ENCODE measurements at places on chromosomes 12 and 14.

GRCh38 chr14:55851961-55852360 lies 266.2 kb upstream of the PELI2 start:
- no peak for DNase-seq

DNA sequence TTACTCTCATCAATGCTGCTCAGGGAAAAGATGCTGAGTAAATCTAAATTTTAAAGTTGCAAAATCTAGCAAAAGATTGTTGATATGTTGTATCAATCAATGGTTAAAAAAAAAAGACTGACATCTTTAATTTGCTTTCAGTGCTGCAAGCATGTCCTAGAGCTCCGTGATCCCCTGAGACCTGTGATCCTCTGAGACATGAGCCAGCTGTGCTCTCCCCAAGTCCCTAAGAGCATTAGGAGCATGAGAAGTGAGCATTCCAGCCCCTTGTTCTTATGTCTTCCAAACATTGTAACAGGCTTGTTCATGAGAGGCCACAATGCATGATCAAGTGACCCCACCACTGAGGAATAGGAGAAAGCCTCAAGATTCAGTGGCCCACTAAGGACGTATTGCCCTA lies 116.6 kb downstream of the DAD1 start:
- DNase-seq = no peak

- DNase-seq = no peak
Observed at GRCh38 chr14:98946940-98947339, 325.1 kb downstream of the BCL11B start.

DNA sequence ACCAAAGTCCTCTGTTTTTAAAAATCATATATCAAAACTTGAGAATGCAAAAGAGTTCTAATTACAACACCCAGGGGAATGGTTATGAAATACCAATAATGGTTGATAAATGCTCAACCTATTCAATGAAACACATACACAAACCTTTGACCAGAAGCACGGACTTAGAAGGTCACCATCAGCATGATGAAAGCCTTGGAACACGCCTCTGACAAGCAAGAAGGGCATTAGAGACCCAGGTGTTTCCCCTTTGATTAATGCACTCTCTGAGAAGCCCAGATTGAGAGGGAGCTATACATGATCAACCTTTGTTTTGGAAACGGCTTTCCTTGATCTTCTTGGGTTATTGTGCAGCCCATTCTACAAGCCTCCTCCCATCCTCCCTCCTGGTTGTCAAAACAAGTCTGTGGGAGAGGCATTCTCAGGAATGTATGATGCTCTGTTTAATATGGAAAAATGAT lies 69.0 kb downstream of the ZFP36L1 start:
- DNase-seq = no peak

DNA sequence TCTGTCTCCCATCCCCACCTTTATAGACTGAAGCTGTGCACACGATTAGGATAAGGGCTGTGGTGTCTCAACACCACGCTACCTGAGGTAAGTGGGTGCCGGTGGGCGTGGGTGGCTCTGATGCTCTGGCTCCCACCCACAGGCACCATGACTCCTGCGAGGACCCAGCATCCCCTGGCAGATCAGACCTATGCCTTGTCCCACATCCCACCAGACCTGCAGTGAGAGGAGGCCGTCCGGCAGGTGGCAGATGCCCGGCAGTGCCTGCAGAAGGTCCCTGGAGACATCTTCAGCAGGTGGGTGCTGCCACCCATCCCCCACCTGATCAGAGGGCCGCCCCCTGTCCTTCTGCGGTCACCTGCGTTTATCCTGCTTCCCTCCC lies 104.4 kb upstream of the PRB2 start:
- no peak for DNase-seq

GRCh38 chr14:100330388-100330931 lies 7.3 kb downstream of the SLC25A47 start:
- DNase-seq = no peak

- peak; percentile 80 for DNase-seq
Observed at GRCh38 chr12:6772331-6772695, at the start of gene LAG3. Gene LAG3 (plus strand): TSS chr12:6772520. CDS start chr12:6772853, 333 bp downstream.

DNA sequence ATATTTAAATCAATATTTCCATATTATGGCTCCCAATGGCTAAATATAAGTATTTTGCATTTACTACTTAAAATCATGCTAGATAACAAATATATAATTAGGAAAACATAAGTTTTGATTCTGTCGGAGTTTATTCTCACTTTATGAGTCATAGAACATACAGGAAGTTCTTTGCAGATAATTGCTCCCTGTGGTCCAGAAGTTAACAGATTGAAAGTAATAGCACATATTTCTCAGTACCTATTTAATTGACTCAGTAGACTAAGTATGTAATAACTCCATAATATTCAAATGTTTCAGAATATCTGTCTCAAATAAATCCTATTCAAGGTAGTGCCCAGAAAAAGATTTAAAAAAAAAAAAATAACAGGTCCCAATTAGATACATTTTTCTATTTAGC lies 806.0 kb upstream of the ATXN7L3B start:
- DNase-seq = no peak

- DNase-seq = peak; percentile 39
Observed at GRCh38 chr14:69620211-69620611, 8.8 kb downstream of the SUSD6 start.

DNA sequence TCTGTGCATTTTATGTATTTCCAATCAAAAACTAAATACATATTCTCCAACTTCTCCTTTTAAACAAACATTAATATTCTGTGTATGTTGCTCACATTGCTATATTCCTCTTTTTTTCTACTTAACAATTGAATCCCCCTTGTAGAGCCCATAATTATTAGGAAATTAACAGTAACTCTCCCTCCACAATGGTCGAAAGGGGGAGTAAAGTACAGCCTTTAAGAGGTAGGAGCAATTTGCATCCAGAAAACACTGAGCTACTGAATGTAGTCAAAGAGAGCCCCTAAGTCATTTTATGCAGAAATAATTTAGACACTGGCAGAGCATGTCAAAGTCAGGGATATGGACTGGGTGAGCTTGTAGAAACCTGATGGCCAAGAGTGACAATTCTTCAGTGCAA lies 57.2 kb upstream of the SCN8A start:
- no peak for DNase-seq

GRCh38 chr12:82593901-82594396 lies 92.8 kb upstream of the TMTC2 start:
- no peak for DNase-seq

- no peak for DNase-seq
Observed at GRCh38 chr12:100857971-100858370, 63.4 kb downstream of the ANO4 start.

GRCh38 chr12:121580959-121581685 lies at the start of gene KDM2B:
Gene KDM2B (minus strand): TSS chr12:121581023. CDS start chr12:121580911, 112 bp downstream.
- peak; percentile 45 for DNase-seq

DNA sequence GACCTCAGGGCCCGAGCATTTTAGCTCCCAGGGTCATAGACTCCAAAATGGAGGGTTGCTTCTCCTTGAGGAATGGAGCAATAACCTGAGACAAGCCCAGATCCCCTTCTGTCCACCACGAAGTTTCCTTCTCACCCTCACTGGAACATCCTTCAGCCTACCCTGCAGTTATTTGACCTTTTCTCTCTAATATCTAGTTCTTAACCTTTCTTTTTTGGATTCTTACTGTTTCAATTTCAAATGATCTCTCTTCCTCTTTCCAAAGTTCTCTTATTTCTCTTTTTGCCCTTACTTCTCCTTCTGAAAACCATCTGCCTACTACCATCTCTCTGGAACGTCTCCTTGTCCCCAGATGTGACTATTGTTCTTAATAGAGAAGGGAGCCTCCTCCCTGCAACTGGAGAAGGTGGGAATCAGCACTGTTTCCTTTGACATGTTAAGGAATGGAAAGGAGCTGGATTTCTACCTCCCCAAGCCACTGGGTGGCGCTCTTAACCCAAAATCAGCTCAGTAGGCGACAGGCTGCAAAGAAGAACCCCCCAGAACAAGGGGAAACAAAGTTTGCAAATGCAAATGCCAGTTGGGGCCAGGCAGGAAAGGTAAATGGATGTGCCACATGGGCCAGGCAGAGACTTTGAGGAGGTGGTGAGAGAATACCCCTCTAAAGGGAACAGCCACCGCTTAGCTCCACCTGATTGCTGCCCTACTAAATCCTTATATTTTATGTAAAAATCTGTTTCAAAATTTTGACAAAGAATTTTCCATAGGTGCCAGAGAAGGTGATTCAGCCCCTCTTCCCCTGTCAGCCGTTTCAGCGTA lies 22.4 kb upstream of the PDE1B start:
- peak; percentile 72 for DNase-seq

DNA sequence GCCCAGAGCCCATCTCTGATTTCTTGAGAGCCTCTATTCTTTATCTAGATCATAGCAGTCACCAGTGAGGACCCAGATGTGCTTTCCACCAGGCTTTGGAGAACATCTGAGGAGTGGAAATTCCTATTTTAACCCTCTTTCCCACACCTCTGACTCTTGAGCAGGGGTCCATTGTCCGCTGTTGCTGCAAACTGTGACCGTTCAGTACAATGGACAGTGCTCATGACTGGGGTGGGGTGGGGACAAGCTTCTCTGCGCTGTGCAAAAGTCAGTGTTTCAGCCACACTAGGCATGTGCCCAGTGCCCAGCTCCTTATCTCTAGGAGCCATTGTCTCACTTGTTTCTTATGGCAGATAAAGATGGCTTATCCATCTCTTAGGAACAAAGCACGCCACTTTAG lies 16.9 kb upstream of the KRT7 start:
- no peak for DNase-seq

- peak; percentile 82 for DNase-seq
Observed at GRCh38 chr12:57452937-57453509, 2.1 kb upstream of the INHBE start.

DNA sequence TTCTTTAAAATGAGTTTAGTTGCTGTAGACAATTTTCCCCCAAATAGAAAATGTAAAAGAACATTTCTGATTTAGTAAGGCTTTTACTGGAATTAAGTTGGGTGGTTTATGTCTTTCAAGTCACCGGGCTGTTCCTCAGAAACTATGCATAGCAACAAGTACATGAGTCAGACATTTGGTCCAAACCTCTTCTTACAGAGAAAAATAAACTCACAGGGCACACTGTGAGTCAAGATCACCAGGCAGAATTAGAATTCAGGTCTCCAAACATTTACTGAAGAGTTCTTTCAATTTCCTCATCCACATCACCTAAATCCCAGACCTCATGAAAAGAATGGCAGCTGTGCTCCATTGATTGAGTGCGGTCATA lies 476.1 kb upstream of the SOX5 start:
- DNase-seq = no peak

Data from activated naive CD4-positive, alpha-beta T cell treated with anti-CD3 and anti-CD28 coated beads for 36 hours (primary cell).